RPMI7951 (cell line): ENCODE measurements at places on chromosomes 5 and 9. TPM values are rescaled to one million over a fixed set of nuclear protein-coding genes. Genes with fewer than 3 reads are reported as not detected.

Gene PIP5KL1
- total RNA-seq: 0.24 and 1.2 TPM in 2 replicates

Gene CNTFR
- total RNA-seq: not detected in 2 replicates

Gene TAF11L5
- total RNA-seq: not detected in 2 replicates

Gene NEUROG1
- total RNA-seq: not detected in 2 replicates

Gene IFNB1
- total RNA-seq: not detected in 2 replicates

Gene PTPN3
- total RNA-seq: 1.6 TPM in 2 replicates

Gene DCAF12
- 20.0 and 21.5 TPM in 2 replicates for total RNA-seq

Gene SLC9A3
- 0.84 and 0.88 TPM in 2 replicates for total RNA-seq

Gene SPATA31C1
- total RNA-seq: not detected in 2 replicates

Gene MYOZ3
- 0.78 TPM in 1 of 2 replicates, not detected in the other for total RNA-seq

Gene DOLPP1
- total RNA-seq: 11.6 and 12.4 TPM in 2 replicates

Gene HSD17B3
- total RNA-seq: not detected in 2 replicates

Gene OR1Q1
- total RNA-seq: not detected in 2 replicates

Gene FAM151B
- total RNA-seq: 2.7 and 4.6 TPM in 2 replicates

Gene FAM13B
- 6.2 and 6.4 TPM in 2 replicates for total RNA-seq

Gene PCDHA2
- not detected in 2 replicates for total RNA-seq

Gene TLR4
- total RNA-seq: 15.9 and 21.0 TPM in 2 replicates

Gene C9orf50
- not detected in 2 replicates for total RNA-seq
